ENCODE measurements at places on chromosomes 2 and 18.

GRCh38 chr2:15271276-15271675, 289.9 kb downstream of the NBAS start:
- no peak for DNase-seq

- no peak for DNase-seq
These were observed 10.9 kb downstream of the INPP4A start for GRCh38 chr2:98455494-98455976.

DNA sequence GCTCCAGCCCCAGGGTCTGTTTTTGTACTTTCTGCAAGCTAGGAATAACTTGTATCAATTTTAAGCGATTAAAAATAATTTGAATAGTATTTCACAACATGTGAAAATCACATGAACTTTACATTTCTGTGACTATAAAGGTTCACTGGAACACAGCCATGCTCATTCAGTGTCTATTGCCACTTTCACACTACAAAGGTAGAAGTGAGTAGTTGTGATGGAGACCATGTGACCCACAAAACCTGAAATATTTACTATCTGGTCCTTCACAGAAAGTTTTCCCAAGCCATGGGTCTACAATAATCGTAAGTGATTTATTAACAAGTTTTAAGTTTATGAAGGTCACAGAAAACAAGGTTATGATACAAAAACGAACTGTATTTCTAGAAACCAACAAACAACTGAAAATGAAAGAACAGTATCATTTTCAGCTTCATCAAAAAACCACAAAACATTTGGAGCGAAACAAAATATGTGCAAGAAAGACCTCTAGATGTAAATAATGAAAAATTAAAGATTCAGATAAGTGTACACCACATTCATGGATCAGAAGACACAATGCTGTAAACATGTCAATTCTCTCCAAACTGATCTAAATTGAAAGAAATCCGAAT, 68.9 kb upstream of the DNER start:
- DNase-seq: no peak

DNA sequence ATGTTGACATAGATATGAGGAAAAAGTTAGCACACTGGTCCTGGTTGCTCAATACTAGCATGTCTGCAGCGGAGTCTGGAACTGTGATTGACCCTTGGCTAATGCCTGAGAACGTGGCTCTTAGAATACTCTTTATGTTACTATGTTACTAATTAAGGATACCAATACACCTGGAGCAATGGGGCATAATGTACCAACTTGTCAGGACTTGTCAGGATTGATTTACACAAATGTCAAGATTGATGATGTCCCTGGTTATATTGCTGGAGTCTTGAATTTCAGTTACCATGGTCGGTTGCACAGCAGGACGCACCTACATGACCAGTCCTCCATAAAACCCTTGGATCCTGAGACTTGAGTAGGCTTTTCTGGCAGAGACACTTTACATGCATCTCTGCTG, 810.9 kb downstream of the CPS1 start:
- no peak for DNase-seq

DNA sequence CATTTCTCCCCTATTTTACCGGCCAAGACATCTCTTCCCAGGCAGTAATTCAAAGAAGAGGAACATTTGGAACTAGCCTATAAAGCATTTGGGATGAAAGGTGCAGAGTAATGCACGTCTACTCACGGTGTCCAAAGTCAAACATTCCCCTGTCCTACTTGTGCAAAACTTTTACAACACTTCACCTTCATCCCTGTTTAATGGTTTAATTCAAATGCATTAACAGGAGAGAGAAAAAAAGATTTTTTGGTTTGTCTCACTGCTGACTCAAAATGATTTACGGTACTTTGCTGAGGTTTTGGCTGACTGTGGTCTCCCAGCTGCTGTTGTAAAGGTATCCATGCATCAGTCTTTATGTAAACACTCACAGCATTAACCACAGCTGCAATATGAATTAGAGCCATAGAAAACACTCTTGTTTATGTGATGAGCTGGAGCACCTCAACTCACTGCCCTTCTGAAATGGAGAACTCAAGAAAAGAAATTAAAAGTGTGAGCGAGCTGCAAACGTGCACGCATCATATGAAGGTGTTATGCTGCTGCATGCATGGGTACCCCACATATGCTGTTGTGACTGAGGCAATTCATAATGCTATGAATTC, 220.5 kb downstream of the PIEZO2 start:
- no peak for DNase-seq

- DNase-seq: no peak
These were observed 652.0 kb upstream of the SALL3 start for GRCh38 chr18:78327643-78328042.
